ENCODE measurements at places on chromosomes 5 and 9.

GRCh38 chr9:134575901-134576176 is 65.8 kb upstream of the COL5A1 start:
- DNase-seq: no peak

DNA sequence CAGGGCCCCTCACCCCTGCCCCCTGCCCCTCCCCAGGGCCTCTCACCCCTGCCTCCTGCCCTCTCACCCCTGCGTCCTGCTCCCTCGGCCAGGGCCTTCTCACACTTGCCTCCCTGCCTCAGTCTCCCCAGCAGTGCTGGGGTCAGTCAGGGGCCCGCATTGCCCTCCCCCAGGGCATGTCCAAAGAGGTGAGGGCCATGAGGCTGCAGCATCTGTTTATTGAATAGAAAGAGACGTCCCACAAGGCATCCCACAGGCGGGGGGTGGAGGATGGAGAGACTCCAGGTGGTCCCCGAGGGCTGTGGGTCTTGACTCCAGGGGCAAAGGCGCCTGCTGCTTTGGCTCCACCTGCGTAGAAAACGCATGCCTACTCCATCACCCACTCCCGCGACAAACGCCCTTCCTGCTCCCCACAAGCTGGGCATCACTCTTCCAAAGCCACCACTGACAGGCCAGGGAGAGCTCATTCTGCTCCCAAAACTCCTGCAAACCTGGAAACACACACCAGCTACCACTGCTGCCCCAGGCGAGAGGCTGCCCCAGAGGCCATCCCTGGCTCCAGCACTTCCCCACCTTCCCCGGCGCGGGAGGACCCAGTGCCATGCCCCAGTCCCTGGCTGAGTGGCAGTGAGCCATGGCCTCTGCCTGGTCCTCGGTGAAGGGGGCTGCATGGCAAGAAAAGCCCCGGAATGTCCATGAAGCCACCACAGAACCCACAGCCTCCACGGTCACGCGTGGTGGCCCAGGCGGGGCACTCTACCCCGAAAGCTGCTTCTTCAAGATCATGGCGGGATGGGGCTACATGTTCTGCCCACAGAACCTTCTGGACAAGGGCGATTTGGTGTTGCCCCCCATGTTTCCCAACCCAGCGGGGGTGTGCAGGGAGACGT is 1.6 kb upstream of the LCN8 start:
- no peak for DNase-seq

- no peak for DNase-seq
Measured at GRCh38 chr9:71962328-71962727, 50.9 kb downstream of the C9orf85 start.

- no peak for DNase-seq
Measured at GRCh38 chr9:22124263-22125011, 115.3 kb upstream of the CDKN2B start.

GRCh38 chr9:134180786-134181647 is 16.7 kb upstream of the RNU6ATAC start:
- DNase-seq: no peak

- no peak for DNase-seq
Measured at GRCh38 chr9:114112778-114113584, 13.9 kb upstream of the KIF12 start.
